ENCODE measurements at places on chromosomes 12 and 14. TPM values are rescaled to one million over a fixed set of nuclear protein-coding genes. Genes with fewer than 3 reads are reported as not detected.

The HOXC9 gene
- total RNA-seq = 2.5 TPM

The CCT2 gene
- 171 TPM for total RNA-seq

The PIWIL1 gene
- total RNA-seq = not detected

The NOVA1 gene
- total RNA-seq = under 0.01 TPM

The STXBP6 gene
- 13.9 TPM for total RNA-seq

The POLR3B gene
- 13.7 TPM for total RNA-seq

The KITLG gene
- total RNA-seq = 98.4 TPM

The WIF1 gene
- total RNA-seq = not detected

The ANKS1B gene
- not detected for total RNA-seq

The PLEKHD1 gene
- not detected for total RNA-seq

The VRTN gene
- not detected for total RNA-seq

The POTEM gene
- total RNA-seq = not detected

The TAS2R50 gene
- total RNA-seq = not detected

The APOF gene
- total RNA-seq = not detected

The PLEKHG7 gene
- total RNA-seq = not detected

The AVPR1A gene
- not detected for total RNA-seq

The COQ10A gene
- 8.2 TPM for total RNA-seq

The PAPOLA gene
- 62.6 TPM for total RNA-seq

The PPP1R1A gene
- not detected for total RNA-seq

The IL22 gene
- total RNA-seq = not detected

The KRT83 gene
- total RNA-seq = not detected

The NINJ2 gene
- total RNA-seq = 5.2 TPM

The FAM90A1 gene
- total RNA-seq = not detected

The NANOG gene
- 0.13 TPM for total RNA-seq

The OR6C75 gene
- not detected for total RNA-seq

The IGF1 gene
- 1.4 TPM for total RNA-seq

The TTC9 gene
- total RNA-seq = not detected

The APPL2 gene
- total RNA-seq = 83.0 TPM

The SDR9C7 gene
- not detected for total RNA-seq

The TAS2R9 gene
- not detected for total RNA-seq

The C12orf54 gene
- not detected for total RNA-seq

The FLVCR2 gene
- not detected for total RNA-seq

The OR4K5 gene
- not detected for total RNA-seq

The BDKRB2 gene
- total RNA-seq = 14.4 TPM

The RNU4-1 gene
- total RNA-seq = not detected

The CYP27B1 gene
- total RNA-seq = 0.86 TPM

The TMEM253 gene
- not detected for total RNA-seq

The SIX6 gene
- not detected for total RNA-seq

The MYH6 gene
- total RNA-seq = not detected

The MSI1 gene
- total RNA-seq = not detected

The PLCZ1 gene
- total RNA-seq = not detected

The SLC5A8 gene
- not detected for total RNA-seq

The IFI27 gene
- total RNA-seq = not detected

The OTUB2 gene
- total RNA-seq = 1.9 TPM

The BCAT1 gene
- 72.1 TPM for total RNA-seq

The LMNTD1 gene
- 0.13 TPM for total RNA-seq

The PPP1R3E gene
- 4.3 TPM for total RNA-seq

The POC1B gene
- 16.8 TPM for total RNA-seq

The USP44 gene
- 0.76 TPM for total RNA-seq

The TMEM30B gene
- 1.7 TPM for total RNA-seq

The CACNA2D4 gene
- total RNA-seq = not detected

The WNT1 gene
- total RNA-seq = not detected

The KCNJ8 gene
- total RNA-seq = 17.8 TPM

All from GM23248 (cell line).